HL-60 (cell line): ENCODE measurements at places on chromosomes 16 and 17.
A peak's percentile ranks its signal among the peaks of the same experiment; 100 is the strongest.

GRCh38 chr16:52787709-52788108 is 240.8 kb upstream of the TOX3 start:
- DNase-seq = no peak

GRCh38 chr16:49547448-49547847 is 173.8 kb downstream of the C16orf78 start:
- no peak for DNase-seq

GRCh38 chr17:19385521-19385983 is 1.4 kb downstream of the MFAP4 start:
- DNase-seq = no peak

GRCh38 chr16:70396246-70396904 is 42.5 kb downstream of the ST3GAL2 start:
- peak; percentile 40 for DNase-seq

DNA sequence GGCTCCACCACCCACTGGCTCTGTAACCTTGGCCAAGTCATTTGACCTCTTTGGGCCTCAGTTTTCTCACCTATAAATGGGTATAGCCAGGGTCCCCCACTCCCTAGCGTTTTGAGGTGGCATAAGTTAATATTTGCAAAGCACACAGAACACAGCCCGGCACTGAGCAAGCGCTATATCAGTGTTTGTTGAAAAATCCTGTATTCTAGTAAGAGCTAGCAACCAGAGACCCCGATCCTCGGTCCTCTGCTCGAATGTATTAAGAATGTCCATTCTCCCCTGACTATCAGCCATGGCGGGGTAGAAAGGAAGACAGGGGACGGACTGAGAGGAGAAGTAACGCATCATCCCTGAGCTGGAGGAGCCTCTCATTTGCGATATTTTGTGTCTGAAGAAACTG is 131.2 kb downstream of the IRF8 start:
- no peak for DNase-seq
